ENCODE measurements at places on chromosomes 16 and 17.

- no peak for DNase-seq
These were observed 12.6 kb upstream of the PYDC1 start for GRCh38 chr16:31229501-31229900.

- no peak for DNase-seq
These were observed 10.4 kb downstream of the CPPED1 start for GRCh38 chr16:12793120-12793864.

GRCh38 chr17:4845118-4845517 is 12.0 kb downstream of the MINK1 start:
- DNase-seq, result no peak

DNA sequence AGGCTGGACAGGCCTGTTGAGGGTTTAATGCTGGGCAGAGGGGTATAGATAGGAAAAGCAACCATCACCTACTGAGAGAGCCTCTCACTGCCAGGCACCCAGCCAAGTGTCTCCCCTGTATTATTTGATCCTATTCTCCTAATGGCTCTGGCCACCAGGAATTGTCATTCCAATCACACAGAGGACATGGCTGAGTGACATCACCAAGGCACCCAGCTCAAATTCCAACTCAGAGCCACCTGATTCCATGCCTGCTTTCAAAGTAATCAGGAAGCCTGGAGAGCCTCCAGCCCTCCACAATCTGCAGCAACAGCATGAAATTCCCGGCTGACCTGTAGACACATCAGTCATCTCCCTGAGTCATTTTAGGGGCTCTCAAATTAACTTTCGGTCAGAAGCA is 368.9 kb upstream of the C16orf82 start:
- DNase-seq, result no peak

DNA sequence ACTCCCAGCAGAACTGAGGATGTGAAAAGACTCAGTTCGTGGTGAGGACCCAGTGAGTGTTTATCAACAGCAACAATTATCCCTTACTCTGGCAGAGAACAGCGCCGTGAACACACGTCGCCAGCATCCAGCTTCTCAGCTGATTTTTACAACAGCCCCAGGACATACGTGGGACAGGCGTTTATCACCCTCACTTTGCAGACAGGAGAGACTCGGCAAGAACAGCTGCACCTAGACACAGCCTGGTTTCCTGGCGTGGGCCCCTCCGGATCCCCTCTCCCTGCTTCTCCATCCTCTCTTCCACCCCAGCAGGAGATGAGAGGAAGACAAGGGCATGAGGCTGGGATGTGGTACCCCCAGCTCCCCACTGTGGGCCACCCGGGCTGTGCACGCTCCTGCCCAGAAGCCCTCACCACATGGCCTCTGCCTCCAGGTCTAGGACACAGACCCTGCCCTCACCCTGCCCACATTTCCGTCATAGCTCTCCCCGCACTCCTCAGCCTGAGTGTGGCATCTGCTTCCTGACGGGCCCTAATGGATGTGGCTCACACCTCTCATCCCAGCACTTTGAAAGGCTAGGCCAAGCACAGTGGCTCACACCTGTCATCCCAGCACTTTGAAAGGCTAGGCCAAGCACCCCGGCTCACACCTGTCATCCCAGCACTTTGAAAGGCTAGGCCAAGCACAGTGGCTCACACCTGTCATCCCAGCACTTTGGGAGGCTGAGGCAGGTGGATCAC is 17.5 kb downstream of the ABR start:
- DNase-seq, result peak; percentile 6

GRCh38 chr17:71855010-71855409 is 265.8 kb upstream of the SOX9 start:
- DNase-seq, result no peak

GRCh38 chr16:86966777-86967176 is 350.4 kb downstream of the C16orf95 start:
- DNase-seq, result no peak

- DNase-seq, result no peak
These were observed 355.4 kb upstream of the TNRC6C start for GRCh38 chr17:77602883-77603640.

DNA sequence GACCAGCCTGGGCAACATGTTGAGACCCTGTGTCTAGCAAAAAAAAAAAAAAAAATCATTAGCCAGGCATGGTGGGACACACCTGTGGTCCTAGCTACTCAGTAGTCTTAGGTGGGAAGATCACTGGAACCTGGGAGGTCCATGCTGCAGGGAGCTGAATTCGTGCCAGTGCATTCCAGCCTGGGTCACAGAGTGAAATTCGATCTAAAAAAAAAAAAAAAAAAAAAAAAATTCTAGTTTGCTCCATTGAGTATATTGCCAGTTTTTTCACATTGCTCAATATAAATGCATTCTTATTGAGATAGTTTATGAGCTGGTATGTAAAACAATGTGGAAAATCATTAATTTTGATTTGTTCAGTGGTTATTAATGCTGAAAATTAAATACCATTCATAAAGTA is 52.0 kb downstream of the ABHD15 start:
- no peak for DNase-seq

GRCh38 chr17:56902348-56902747 is 11.5 kb downstream of the TRIM25 start:
- no peak for DNase-seq

- DNase-seq, result no peak
These were observed 34.9 kb downstream of the TMEM114 start for GRCh38 chr16:8555400-8555799.

DNA sequence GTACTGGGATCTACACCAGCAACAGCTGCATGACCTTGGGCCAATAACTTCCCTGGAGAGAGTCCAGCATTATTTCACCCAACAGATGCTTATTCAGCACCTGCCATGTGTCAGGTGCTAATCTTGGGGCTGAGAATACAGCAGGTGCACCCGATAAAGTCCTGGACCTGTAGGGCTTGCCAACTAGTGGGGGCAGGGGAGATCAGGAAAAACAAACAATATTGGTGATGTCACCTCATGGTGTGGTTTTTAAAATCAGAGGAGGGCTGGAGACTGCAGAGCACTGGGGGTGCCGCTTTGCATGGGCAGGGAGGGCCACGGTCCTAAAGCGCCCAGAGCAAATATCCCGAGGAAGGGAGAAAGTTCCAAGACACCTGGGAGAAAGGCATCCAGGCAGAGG is 218.8 kb downstream of the C16orf95 start:
- DNase-seq, result no peak

DNA sequence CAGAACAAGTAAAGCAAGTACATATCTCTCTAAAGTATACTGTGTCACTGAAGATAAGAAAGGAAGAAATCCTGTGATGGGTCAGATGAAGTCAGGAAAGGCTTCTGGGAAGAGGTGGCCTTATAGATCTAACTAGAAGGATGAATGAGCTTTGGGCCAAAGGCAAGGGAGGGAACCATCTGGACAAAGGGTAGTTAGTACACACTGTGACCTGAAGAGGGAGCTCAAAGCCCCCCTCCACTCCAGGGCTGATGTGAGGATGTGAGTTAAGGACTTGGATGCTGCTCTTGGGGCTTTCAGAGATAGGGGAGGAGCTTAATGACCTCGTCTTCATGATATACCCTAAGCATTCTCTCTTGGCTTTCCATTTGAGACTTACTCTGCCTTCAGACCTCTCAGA is 185.3 kb upstream of the CACNG3 start:
- no peak for DNase-seq

GRCh38 chr17:55699181-55699860 is 23.3 kb downstream of the TMEM100 start:
- DNase-seq, result peak; percentile 84

- DNase-seq, result peak; percentile 96
These were observed at the start of gene ODAD4 for GRCh38 chr17:41930009-41930832. Gene ODAD4 (plus strand): TSS chr17:41930617. CDS start chr17:41930724, 107 bp downstream.

DNA sequence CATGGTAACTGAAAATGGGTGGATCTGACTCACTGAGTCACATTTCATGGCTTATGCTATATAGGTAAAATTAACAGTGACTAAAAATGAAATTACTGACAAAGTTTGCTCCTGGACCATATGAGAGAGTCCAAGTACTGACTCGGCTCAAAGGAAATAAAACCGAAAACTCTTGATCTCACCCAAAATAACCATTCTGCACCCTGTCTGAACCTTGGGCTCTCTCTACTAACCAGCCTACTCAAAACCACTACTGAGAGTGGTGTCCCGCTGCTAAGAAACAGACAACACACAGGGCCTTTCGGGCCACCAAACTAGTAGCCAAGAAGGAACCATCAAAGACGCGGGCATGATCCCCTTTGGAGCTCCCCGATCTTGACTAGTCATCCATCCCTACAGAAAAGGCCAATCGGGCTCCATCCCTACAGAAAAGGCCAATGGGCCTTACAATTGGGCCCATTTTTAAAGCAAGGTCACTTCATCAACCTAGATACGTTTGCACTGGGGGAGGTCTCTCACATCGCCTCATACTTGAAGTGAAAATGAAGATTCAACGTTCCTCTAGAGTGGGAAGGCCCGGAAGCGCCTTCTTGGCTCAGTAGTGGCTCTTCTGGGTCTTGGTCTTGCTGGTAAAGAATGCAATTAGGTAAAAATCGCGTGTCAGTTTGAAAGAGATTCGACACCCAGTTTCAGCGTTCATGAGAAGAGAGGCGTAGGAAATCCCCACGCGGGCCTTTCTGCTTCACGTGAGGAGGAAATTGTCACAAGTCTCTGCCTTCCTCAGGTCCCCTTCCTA is 720 bp upstream of the ZPBP2 start:
- DNase-seq, result no peak

GRCh38 chr16:84883301-84883700 is 63.5 kb downstream of the CRISPLD2 start:
- DNase-seq, result no peak

- no peak for DNase-seq
These were observed 101.7 kb upstream of the GPR139 start for GRCh38 chr16:20175358-20175757.

- DNase-seq, result no peak
These were observed 280.6 kb upstream of the SALL1 start for GRCh38 chr16:51431517-51432241.

- no peak for DNase-seq
These were observed 127.8 kb downstream of the OR1D5 start for GRCh38 chr17:2935632-2936031.

DNA sequence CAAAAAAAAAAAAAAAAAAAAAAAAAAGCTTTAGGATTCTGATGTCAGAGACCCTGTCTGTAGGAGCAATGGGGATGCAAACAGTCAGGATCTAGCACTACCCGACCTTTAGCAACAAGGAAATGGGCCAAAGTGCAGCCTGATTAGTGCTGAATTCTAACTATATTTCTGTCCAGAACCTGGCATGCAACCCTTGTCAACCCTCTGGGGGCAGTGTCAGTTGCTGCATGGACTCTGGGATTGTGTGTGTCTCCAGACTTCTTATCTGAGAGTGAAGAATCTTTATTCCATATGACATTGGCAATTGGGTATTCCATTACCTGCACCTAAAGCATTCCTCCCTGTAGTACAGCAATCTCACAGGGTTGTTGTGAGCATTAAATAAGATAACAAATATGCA is 120.3 kb upstream of the CRHR1 start:
- no peak for DNase-seq

GRCh38 chr17:10033959-10034358 is 128.9 kb upstream of the RCVRN start:
- DNase-seq, result no peak
